Cerebellar nuclear complex (tissue), 1 donor: ENCODE measurements at places on chromosomes 11 and 22.

DNA sequence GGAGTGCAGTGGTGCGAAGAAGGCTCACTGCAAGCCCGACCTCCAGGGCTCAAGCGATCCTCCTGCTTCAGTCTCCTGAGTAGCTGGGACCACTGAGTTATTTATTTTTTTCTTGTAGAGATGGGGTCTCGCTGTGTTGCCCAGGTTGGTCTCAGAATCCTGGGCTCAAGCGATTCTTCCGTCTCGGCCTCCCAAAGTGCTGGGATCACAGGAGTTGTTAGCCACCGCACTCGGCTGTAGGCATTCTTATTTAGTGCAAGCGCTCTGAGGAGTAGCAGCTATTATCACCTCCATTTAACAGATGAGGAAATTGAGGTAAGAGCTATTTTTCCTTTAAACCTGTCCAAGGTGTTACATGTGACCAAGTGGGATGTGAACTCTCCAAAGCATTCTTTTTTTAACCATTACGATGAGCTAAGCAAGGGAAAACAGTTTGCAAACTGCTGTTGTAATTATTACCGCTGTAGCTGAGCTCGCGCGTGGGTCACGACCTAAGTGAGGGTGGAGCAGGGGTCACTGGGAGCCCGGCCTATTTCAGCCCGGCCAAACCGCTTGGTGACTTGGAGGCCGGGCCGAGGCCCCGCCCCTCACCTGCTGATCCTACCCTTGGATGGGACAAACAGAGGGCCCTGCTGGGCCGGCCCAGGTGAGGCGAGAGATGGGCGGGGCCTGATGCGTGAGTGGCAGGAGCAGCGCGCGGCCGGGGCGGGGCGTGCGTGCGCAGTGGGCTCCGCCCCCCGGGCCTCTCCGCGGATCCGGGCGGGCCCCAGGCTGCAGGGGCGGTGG is 449 bp upstream of the KREMEN1 start:
- DNase-seq: peak; percentile 7

GRCh38 chr11:21343204-21343603 is 673.8 kb downstream of the NELL1 start:
- no peak for DNase-seq

- no peak for DNase-seq
These were observed 389.6 kb upstream of the ARHGAP42 start for GRCh38 chr11:100297516-100297915.

- no peak for DNase-seq
These were observed 54.9 kb downstream of the TNRC6B start for GRCh38 chr22:40232624-40233023.

DNA sequence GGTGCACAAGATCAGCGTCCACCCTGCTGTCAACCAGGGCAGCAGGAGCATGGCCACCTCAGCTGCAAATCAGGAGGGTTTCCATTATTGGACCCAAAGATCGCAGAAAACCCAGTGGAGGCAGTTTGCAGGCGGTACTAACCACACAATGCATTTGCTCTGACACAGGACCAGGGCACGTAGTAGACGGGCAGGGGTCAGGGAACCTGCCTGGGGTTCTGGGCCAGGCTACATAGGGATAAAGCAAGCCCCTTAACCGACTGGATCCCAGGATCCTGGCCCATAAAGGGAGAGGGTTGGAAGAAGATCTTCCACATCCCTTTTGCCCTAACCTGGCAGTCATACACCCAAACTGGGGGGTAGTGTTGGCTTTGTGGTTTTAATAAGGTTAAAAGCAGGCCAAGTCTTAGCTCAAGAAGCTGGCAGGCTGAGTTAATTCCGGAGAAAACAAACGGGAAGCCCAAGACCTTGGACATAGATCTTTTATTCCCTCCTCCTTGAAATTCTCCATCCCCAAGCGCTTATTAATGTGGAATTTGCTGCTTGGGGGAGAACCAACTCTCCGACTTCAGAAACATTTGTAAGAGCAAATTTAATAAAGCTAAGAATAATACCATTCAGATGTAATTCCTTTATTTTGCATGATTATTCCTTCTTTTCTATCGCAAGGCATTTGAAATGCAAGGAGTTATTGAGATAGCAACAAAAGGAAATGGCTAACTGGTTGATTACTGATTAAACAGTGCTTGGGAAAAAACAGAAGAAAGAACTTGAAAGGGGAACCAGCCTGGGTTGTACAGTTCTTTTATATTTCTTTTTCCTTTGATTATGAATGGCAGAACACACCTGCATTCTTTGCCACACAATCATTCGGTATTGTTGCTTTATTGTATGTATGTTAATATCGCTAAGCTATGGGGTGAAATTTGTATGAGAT is 6.3 kb upstream of the ARHGAP8 start:
- no peak for DNase-seq

- no peak for DNase-seq
These were observed 81.0 kb downstream of the CCDC73 start for GRCh38 chr11:32713496-32713895.

DNA sequence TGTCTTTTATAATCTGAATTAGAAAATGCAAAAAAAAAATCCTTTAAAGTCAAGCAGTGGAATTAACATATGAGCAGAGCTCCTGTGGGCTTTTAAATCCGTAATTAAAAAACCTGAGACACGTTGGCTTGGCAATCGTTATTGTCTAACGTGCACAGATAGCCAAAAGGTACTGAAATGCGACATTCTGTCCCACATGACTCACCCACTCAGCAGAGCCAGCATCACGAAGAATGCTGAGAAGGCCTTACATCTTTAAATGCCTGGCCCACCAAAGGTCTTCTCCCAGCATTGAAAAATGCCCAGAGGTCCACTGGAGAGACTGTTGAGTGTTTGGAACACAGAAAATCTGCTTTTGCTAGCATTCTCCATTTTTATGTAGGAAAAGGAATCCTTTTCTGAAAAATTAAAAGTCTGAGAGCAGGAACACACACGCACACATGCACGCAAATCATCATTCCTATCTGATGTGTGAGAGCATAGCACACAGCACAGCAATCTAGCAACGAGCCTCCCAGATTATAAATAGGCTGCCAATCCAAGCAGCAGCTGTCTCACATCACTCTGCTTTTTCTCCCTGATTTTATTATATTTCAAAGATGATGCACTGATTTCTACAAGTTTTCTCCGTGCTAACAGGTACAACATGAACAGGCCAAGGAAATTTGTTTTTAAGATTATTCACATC is 94.5 kb downstream of the PHF21A start:
- no peak for DNase-seq

- no peak for DNase-seq
These were observed 6.7 kb downstream of the LZTR1 start for GRCh38 chr22:20988573-20989322.

- DNase-seq: no peak
These were observed 2.7 kb downstream of the B4GALNT4 start for GRCh38 chr11:371716-372590.

GRCh38 chr11:16169956-16170847 is 186.1 kb downstream of the SOX6 start:
- no peak for DNase-seq

DNA sequence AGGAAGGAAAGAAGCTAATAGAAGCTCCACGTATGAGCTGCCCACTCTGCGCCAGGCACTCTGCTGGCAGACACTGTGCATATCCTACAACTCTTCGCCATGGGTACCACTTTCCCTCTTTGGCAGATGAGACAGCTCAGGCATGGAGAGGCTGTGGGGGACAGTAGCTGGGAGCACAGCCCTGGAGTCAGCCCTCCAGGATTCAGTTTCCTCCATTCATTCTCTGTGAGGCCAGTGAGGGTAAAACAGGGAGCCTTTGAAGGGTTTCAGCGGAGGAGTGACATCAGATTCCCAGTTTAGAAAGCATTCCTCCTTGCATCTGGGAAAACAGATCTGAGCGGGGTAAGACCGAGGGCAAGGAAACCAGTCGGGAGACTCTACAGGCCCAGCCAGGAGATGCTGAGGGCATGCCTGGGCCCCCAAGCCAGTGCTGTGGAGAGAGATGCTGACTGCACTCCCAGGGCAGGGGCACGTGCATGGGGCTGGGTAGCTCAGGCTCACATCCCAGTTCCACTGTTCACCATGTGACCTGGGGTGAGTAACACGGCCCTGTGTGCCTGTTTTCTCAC is 58.3 kb upstream of the EMID1 start:
- no peak for DNase-seq

DNA sequence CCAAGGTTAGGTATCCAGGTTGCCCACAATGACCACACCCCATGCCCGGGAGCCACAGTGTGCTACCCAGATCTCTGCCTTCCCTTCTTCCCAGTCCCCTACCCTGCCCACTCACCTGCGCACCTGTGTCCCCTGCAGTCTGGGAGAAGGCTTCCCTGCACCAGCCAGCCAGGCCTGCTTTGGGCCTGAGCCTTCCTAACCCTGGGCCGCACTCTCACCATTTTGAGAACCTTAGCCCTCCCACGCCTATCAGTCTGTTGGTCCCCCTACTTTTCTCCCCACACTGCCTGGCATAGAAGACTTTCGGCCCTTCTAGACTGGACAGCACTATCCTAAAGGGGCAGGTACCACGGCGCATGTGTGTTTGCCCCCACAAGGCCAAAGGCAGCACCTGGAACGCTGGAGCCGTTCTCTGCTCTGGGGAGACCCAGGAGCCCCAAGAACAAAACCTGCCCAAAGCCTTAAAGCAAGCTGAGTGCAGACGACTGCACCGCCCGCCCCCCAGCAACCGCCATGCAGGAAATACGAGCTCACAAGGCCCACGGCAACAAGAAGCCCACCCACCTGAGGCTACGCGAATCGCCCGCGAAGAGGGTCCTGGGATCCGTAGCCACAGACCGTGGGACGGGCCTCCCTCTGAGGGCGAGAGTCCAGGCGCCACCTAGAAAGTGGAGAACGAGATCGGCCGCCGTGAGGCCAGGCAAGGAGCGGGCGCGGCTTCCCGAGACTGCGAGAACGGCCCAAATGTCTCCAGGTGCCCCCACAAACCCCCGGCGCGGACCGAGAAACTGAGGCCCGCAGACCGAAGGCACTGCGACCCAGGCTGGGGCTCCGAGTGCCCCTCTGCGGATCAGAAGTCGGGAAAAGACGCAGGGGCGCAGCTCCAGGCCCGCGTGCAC is 546 bp downstream of the GNB1L start:
- DNase-seq: no peak

- DNase-seq: no peak
These were observed 50.4 kb upstream of the PRSS23 start for GRCh38 chr11:86749821-86750401.

- no peak for DNase-seq
These were observed 153.6 kb downstream of the SNX19 start for GRCh38 chr11:130762638-130763037.

DNA sequence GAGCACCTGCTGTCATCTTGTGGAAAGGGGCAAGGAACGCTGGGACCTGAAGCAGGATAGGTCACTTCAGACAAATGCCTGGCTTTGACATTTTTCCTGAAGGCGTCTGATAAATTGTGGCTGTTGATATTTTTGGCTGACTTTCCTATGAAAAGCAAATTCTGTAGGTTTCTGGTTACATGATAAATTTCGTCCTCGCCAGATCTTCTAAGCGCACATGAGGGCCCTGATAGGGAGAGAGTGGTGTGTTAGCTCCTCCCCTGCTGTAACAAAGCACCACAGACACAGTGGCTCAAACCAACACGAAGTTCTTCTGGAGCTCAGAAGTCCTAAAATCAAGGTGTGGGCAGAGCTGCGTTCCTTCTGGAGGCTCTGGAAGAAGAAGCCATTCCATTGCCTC is 19.6 kb downstream of the APOL4 start:
- no peak for DNase-seq

- DNase-seq: no peak
These were observed 789 bp downstream of the SPECC1L start for GRCh38 chr22:24271386-24271854.

- DNase-seq: no peak
These were observed 8.3 kb downstream of the GAL3ST1 start for GRCh38 chr22:30566125-30566524.

DNA sequence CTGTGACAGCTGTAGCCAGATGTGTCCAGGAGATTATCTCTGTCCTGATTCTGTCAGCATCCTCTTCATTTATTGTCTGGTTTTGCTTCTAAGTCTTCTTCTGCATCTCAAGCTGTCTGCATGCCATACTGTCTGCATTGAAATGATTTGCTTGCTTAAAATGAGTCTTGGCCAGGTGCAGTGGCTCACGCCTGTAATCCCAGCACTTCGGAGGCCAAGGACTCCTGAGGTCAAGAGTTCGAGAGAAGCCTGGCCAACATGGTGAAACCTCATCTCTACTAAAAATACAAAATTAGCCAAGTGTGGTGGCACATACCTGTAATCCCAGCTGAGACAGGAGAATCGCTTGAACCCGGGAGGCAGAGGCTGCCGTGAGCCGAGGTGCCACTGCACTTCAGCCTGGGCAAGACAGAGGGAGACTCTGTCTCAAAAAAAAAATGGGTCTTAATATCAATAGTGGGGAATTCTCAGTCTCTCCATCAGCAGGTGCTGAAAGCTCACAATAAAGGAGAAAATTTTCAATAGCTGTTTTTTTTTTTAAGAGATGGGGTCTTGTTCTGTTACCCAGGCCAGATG is 39.2 kb upstream of the AMPD3 start:
- DNase-seq: no peak

GRCh38 chr11:31780078-31780477 is 31.0 kb downstream of the PAX6 start:
- peak; percentile 52 for DNase-seq

DNA sequence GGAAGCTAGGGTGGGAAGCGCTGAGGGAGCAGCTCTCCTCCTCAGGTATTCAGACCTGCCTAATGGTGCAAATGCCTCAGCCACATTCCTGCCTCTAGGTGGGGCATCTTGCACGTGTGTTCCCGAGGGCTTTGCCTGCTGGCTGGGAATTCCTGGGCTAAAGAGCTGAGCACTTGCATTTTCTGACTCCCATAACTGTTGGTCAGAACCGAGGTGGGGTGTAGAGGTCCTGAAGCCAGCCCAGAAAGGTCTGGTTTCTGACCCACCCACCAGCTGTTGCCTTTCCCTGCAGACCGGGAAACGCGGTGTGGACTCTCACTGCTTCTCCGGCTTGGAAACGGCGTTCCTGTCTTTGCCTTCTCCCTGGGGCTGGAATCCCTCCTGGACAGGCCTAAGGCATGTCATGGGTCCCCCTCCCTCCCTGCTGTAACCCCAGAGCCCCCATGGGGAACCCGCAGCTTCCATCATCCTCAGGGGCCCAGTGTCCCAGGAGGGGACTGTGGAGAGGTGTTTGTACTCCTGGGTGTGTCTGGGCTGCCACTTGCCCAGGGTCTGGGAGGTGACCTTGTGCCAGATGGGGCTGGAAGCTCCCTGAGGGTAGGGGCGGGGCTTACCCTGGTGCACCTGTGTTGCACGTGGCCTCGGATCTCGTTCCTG is 24.0 kb upstream of the SMIM38 start:
- no peak for DNase-seq

DNA sequence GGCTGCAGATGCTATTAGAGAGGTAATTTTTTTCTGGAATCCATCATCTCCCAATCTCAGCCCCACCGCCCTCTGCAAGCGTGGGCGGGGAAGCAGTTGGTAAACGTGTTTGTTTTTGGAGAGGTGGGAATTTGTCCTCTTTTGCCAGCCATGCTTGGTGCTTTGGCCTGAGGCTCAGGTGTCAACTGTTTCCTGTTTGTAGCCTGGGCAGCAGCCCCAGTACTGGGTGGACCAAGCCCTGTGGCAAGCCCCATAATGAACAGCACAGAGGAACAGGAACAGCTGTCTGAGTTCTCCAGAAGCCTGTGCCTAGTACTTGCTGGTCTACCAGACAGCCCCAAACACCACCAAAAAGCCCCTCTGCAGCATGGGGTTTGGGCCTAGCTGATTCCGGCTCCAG is 39.6 kb downstream of the POU2F3 start:
- no peak for DNase-seq

GRCh38 chr11:110125632-110126031 is 32.4 kb downstream of the ZC3H12C start:
- no peak for DNase-seq
